ENCODE measurements at places on chromosomes 6 and 20. TPM values are rescaled to one million over a fixed set of nuclear protein-coding genes. Genes with fewer than 3 reads are reported as not detected.

DNA sequence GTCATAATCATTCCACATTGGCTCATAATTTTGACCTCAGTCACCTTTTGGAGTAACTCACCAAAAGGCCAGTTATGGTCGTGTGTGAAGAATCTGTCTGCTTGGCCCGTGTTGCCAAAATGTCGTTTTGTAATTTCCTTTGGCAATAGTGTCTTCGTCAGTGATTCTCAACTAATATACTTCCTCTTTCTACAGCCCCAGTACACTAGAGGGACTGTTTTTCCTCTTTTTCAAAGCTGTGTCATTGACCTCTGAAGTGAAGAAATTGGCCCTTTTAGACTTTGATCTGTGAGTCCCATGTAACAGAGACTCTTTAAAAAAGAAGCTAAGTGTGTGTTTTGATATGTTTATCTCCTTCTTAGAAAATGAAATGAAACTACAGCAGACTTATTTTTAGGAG is 5.2 kb downstream of the FOXO3 start:
- no peak for DNase-seq

Gene POM121L2
- total RNA-seq: not detected

- DNase-seq: peak; percentile 90
These were observed 18.0 kb upstream of the GSTA3 start for GRCh38 chr6:52927451-52927850.

GRCh38 chr6:168133687-168134559 is 54.9 kb upstream of the FRMD1 start:
- peak; percentile 12 for DNase-seq

DNA sequence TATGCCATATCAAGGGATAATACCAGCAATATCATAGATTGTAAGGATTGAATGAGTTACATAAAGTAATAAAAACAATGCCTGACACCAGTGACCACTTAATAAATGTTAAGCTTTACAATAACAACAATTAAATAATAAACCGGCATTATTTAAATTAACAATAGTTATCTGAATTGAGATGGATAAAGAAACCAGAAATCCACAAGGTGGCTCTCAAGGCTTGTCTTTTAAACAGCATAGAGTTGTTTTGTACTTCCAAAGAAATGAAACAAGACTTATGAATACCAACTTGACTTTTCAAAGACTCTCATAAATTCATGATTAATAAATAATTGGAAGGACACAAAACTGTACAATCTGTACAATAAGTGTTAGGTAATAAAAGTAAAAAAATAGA is 203.1 kb downstream of the ASCC3 start:
- peak; percentile 8 for DNase-seq

GRCh38 chr6:3425574-3425973 is 31.3 kb downstream of the SLC22A23 start:
- no peak for DNase-seq

Measured in umbilical cord (tissue), 2 donors.